ENCODE measurements at places on chromosomes 7 and 10.
A peak's percentile ranks its signal among the peaks of the same experiment; 100 is the strongest.

- DNase-seq: no peak
Observed at GRCh38 chr10:87660484-87661133, 931 bp downstream of the PAPSS2 start.

- no peak for DNase-seq
Observed at GRCh38 chr10:77560471-77560870, 77.1 kb downstream of the KCNMA1 start.

DNA sequence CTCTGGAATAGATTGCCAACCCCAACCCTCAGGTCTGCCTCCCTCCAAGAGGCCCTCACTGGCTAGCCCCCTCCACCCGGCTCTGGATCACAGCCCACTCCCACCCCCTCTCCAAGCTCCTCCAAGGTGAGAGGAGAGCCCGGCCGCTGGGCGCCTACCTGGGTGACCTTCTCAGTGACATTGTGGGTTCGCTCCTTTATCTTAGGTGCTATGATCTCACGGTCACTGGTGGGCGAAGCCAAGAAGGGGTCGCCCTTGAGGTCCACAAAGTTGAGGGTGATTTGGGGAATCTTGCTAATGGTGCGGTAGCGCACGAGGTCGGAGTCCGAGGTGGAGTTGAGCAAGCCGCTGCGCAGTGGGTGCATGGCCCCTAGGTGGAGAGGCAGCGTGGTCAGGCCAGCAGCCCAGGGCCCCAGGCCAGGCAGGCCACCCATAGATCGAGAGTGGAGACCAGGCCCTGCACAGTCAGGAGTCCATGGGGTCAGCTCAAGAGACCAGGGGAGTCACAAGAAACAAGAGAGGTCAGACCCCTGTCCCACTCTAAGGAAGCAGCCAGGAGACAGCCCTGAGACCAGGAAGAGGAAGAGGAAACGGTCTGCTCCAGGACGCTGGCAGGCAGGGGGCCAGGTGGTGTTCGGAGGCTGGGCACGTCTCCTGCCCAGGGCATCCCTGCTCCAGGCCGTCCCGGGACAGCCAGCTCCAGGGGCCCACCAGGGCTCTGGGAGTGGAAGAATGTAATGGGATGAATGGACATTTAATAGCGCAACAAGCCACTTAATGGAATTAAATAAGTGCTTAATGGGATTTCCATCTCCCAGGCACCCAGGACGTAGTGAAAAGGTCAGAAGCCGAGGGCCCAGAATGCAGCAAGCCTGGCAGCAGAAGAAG is 20.7 kb downstream of the KCNH2 start:
- DNase-seq: no peak

- no peak for DNase-seq
Observed at GRCh38 chr7:29574659-29575058, 11.0 kb downstream of the PRR15 start.

- no peak for DNase-seq
Observed at GRCh38 chr7:19146699-19147098, 1.5 kb upstream of the FERD3L start.

GRCh38 chr10:131698232-131698631 is 202.6 kb upstream of the PPP2R2D start:
- no peak for DNase-seq

DNA sequence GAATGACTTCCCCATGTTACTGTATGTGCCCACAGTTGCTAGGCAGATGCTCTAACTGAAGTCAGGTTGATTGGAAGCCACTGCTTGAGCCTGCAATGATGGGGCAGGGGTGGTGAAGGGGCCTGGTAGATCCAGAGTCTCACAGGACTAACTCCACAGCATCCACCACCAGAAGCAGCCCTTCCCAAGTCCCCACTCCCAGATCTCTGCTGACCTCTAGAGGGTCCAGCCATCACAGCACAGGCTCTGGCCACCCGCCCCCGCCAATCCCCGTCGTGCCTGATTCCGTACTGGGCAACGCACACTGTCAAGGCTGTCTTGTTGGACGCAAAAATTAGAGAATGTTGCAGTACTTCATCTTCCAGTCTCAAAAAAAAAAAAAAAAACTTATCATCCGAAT is 136.8 kb upstream of the PDE1C start:
- no peak for DNase-seq

DNA sequence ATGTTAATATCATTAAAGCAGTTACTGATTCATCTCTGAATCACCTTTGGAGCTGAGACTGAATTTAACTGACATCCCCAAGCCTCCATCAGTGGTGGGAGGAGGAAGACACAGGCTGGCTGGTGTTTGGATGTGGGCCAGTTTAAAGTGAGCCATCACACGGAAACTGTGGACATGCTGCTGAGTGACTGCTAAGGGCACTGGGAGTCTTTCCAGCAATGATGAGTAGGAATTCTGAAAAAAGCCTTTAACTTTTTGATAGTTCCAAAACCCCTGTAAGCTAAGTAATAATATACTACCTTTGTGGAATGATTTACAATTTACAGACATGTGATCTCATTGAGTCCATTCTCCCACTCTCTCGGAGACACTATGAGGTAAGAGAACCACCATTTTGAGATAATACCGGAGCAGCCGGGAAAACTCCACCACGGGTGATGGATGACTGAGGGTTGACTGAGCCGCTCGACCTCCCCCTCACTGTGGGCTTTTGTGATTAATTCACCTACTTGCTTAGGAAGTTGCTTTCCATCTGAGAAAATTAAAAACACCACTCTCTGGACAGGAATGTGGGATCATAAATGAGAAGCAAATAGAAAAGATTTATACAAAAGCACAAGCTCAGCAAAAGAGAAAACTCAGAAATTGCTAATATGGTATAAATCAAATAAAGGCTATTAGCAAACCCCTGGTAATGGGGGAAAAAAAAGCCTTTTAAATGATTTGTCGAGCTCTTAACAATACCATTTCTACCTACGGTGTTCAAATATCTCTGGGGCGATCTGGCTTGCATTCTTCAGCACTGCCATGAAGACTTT is 194.8 kb downstream of the FANK1 start:
- DNase-seq: no peak

DNA sequence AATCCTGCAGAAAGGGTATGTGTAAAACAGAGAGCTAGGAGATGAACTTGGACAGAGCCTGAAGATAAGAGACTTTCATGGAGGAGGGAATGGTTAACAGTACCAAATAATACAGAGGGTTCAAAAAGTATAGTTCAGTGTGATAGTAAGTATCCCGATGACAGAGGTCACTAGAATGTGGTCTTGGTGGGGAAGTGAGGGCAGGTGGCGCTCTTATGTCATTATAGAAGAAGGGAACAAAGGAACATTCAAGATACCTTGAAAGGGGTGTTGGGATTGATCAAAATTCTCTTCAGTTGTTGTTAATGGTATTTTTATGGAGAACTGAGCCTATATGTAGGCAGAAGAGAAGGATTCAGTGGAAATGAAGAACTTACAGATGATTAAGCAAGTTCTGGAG is 312.5 kb downstream of the SUGCT start:
- DNase-seq: no peak

DNA sequence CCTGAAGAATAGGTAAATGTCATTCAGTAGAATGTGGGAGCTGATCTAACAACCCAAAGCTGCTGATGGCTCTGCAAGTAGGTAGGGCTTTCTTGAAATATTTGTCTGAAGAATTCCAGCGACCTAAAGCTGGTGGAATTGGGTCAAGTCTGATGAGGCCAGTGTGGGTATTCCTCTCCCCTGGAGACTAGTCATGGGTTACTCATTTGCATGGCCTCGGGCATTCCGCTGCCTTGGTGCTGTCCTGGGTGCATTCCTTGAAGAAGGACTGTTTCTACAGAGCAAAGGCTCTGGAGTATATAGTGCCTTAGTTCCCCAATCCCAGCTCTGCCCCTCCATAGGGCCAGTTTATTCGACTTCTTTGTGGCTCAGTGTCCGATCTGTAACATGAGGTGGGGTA is 19.2 kb downstream of the PDK4 start:
- DNase-seq: no peak

- no peak for DNase-seq
Observed at GRCh38 chr10:1109795-1110673, 53.8 kb downstream of the WDR37 start.

- DNase-seq: no peak
Observed at GRCh38 chr7:29077854-29078253, 68.5 kb downstream of the CPVL start.

GRCh38 chr7:103810112-103810744 is 179.2 kb downstream of the RELN start:
- no peak for DNase-seq

- DNase-seq: no peak
Observed at GRCh38 chr10:88838766-88839350, 12.8 kb downstream of the ANKRD22 start.

GRCh38 chr7:31887006-31887405 is 183.2 kb downstream of the PDE1C start:
- no peak for DNase-seq

DNA sequence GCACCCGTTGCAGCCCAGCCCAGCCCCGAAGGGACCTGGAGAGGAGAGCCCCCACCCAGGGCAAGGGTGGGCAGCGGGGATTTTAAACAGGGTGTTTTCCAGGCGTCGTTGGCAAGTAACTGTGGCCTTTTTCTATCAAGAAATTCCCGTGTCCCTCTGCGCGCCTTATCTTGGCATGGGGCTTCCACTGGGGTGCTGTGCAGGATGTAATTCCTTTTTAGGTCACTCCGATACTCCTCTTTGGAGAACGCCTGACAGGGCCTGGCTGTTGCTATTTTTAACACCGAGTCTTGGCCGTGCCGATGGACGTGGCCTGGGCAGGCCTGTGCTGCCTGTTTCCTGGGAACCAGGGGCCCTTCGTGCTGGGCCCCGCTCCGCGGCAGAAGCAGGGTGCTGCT is 93.8 kb downstream of the INPP5A start:
- DNase-seq: no peak

- peak; percentile 83 for DNase-seq
Observed at GRCh38 chr10:124388823-124389612, 29.7 kb downstream of the OAT start.

DNA sequence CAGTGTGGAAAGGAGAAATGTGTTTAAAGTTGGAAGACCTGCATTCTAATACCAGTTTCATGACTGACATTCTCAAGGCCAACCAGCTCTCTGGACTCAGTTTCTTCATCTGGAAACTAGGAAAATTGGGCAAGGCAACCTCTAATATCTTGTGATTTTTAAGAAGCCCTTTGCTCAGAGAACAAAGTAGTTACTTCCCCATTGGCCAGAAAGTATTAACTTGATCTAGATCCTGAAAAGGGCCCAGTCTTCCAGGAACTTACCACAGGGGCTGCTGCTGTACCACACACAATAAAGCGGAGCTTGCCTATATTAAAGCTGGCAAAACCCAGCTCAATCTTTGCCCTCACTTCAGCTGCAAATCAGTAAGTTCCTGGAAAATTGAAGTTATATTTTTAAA is 155.6 kb upstream of the ADO start:
- no peak for DNase-seq

DNA sequence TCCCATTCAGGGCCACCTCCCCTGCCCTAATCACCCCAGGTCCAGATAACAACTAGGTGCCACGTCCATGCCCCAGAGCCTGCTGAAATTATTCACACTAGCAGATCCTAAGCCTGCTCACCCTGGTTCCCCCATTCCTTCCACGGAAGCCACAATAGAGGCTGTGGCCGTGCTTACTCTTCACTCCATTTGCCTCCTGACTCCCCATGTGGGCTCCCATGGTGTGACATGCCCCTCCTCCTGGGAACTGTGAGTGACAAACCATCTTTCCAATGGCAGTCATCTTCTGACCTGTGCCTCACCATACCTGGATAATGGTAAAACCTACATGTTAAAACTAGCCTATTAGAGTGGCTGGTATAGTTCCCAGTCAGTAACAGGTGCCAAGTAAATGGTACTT is 216.2 kb upstream of the PRKCQ start:
- DNase-seq: no peak

DNA sequence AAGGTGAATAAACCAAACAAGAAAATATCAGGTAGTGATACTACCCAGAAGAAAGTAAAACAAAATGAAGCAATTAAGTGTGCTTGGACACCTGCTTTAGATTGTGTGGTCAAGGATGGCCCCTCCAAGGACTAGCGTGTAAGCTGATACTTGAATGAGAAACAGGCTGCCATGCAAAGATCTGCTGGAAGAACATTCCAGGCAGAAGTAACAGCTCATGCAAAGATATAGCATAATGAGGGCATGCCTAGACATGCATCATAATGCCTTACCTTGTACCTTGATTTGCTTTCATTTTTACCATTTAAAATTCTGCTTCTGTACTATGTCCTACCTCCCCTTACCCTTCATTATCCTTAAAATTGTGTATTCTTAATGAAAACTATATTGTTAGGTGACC is 74.8 kb upstream of the HDAC9 start:
- DNase-seq: no peak

- DNase-seq: no peak
Observed at GRCh38 chr7:3367261-3367660, 66.2 kb downstream of the SDK1 start.

- no peak for DNase-seq
Observed at GRCh38 chr10:122185643-122186042, 85.5 kb upstream of the BTBD16 start.

GRCh38 chr10:100656454-100656853 is 88.9 kb upstream of the PAX2 start:
- no peak for DNase-seq

DNA sequence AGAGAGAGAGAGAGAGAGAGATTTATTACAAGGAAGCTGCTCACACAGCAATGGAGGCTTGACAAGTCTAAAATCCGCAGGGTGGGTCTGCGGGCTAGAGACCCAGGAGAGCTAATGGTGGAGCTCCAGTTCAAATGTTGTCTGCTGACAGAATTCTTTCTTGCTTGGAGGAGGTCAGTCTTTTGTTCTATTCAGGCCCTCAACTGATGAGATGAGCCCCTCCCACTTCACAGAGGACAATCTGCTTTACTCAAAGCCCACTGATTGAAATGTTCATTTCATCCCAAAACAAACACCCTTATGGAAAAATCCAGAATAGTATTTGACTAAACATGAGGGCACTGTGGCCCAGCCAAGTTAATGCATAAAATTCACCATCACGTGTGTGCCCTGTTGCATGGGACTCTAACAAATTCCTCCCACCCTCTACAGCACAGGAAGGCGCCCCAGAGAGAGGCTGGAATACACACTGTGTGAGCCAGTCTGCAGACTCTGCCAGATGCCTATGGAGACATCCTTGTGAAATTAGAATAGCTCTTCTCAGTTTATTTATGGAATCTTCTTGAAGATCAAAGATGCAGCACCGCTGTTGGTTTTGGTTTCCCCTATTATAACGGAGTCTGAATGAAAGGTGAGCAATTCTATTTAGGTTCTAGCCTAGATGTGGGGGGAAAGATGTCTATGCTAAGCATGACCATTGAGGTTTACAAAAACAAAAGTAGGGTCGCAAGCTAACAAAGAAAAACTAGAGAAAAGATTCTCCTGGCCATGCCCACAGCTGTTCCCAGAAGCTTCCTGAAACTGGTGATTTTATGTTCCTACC is 123.0 kb upstream of the SFMBT2 start:
- DNase-seq: no peak

Measured in bone marrow (tissue), 2 donors.